ENCODE measurements at places on chromosomes 3 and 15.

DNA sequence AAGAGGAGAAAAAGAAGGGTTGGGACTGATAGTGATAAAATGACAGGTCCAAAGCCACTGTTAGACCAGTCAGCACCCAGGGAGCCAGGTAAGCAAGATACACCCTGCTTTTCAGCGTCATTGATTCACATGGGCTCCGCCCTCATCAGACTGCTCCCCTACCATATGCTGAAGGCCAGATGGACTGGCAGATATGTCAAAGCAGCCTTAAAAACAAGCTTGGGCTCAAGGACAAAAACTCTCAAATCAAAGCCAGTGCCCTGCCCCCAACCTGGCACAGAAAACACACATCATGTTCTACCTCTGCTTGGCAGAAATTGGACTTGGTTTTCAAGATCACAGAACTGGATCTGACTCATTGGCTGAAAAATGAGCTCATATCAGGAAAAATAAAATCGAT, 33.4 kb downstream of the SH3BP5 start:
- DNase-seq: no peak

- no peak for DNase-seq
Measured at GRCh38 chr3:139676108-139676507, 1.7 kb downstream of the NMNAT3 start.

GRCh38 chr3:155889212-155889611, 18.8 kb downstream of the GMPS start:
- DNase-seq: no peak

DNA sequence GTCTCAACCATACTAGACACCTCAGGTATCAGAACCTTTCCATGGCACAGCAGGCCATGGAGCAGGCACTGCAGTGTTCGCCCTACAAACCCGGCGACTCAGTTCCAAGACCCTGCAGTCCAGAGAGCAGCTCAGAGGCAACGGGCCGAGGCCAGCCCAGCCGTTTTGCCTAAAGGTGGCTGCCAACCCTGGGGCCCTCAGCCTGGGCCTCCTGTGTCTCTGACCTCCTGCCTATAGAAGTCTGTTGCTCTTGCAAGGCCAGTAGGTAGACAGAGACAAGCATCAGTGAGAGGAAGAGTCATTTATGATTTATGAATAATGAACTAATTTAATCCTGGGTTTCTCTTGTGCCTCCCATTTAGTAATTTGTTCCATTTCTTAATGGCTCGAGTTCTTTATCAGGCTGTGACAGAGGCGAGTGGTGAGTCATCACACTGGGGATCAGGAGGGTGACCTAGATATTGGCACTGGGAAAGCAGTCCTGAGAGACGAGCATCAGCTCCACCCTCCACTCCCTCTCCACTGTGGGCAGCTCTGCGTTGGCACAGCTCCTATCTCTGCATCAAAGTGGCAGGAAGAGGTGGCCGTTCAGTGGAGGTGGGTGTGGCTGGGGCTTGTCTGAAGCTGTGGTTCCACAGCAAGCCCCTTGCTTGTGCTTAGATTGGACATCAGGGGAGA, 79.8 kb downstream of the ABHD5 start:
- peak; percentile 48 for DNase-seq

DNA sequence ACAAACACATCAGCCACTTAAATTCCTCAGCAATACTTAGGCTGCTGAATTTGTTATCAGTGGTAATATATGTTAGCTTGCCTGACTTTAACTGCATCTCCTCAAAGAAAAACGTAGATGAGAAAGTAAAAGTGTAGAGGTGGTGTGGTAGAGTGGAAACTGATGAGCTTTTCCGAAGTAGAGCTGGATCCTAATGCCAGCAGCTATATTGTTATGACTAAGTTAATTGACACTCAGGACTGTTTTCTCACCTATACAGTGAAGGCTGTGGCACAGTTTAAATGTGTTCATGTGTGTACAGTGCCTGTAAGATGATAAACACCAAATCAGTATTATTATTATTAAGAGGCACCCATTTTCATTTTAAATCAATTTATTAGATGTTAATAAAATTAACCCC, 174.9 kb downstream of the TNIK start:
- DNase-seq: no peak

- no peak for DNase-seq
Measured at GRCh38 chr15:52397118-52397517, 101.5 kb upstream of the MYO5C start.

DNA sequence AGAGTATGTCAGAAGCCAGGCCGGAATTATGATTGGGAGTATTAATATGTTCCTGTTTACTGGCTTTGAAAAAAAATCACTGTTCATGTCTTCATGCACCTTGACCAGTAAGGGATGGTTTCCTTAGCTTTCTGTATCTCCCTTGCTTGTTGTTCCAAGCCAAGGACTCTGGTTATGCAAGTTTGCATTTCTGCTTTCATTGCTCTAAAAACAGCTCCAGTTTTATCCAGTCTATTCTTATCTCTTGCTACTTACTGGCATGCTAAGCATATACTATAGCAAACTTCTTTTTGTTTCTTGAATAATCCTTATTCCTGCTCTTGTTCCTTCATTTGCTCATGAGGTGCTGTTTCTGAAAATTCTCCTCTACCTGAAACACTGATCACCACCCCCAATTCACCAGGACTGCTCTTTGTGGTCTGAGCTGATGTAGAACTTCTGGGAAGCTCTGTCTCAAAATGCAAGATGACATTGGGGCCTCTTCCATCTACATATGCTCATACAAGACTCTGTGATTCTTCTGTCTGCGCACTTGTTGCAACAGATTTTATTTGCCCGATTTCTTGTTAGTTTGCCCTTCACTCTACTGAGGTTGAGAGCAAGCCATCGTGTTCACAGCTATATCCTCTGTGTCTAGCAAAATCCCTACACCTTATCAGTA, 173.0 kb downstream of the EBLN2 start:
- no peak for DNase-seq

- DNase-seq: no peak
Measured at GRCh38 chr3:32577581-32578556, 7.2 kb upstream of the DYNC1LI1 start.

- DNase-seq: no peak
Measured at GRCh38 chr15:64100958-64101357, 5.2 kb downstream of the SNX1 start.

- DNase-seq: no peak
Measured at GRCh38 chr3:14146381-14147065, 21.7 kb downstream of the TMEM43 start.

DNA sequence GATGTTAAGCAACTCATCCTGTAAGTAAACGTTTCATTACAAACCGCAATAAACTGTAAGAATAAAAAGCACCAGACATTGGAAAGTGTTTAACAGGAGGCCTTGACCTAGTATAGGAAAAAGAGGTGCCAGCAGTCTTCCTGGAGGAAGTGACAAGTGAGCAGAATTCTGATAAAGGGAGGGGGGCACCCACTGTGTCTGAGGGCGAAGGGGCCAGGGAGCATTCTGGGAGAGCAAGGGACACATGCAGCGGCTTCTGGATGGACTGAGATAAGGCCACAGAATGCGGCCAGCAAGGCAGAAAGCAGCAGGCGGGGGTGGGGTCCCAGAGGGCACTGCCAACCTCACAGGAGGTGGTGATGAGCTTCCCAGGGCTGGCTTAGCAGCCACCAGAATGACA, 80.2 kb downstream of the MTHFS start:
- DNase-seq: no peak

All from Calu3 (cell line).